Stimulated activated CD4-positive, alpha-beta T cell treated with anti-CD3 and anti-CD28 coated beads, Interleukin-15, amount 100 ng/mL, for 1 hour (primary cell): ENCODE measurements at places on chromosomes 16 and 17.
A peak's percentile ranks its signal among the peaks of the same experiment; 100 is the strongest.

GRCh38 chr17:55134486-55135157 lies 130.1 kb upstream of the HLF start:
- no peak for DNase-seq

DNA sequence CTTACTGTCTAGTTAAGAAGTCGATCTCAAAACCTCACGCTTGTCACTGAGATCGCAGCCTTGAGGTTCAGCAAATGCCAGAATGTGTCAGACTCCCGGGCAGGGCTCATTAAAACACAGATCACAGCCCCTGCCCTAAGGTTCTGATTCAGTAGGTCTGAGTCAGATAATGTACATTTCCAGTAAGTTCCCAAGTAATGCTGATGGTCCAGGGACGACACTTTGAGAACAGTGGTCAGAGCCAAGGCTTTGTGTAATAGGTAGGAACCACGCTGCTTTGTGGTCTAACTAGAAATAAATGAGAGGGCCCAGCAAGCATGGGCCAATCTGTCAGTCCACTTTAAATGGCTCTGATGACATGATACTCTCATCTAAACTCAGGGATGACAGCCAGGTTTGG lies 228.6 kb downstream of the ZFHX3 start:
- DNase-seq: no peak

GRCh38 chr17:2136241-2136640 lies 81.3 kb downstream of the HIC1 start:
- DNase-seq: no peak

DNA sequence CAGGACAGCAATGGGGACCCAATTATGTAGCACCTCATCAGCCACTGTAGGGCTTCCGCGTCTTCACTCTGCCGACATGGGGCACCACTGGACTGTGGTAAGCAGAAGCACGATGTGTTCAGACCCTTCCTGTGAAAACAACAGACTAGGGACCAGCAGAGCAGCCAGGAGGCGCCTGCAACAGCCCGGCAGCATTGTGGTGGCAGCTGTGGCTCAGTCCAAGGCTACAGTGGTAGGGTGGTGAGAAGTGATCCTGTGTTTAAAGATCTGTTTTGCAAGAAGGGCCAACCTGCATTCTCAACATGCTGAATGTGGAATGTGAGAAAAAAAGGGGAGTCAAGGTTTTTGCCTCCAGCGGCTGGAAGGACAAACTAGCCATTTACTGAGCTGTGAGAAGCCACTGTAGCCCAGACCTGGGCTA lies 80.8 kb downstream of the GAS7 start:
- DNase-seq: no peak

GRCh38 chr17:59332749-59333377 lies 1.4 kb downstream of the YPEL2 start:
- DNase-seq: no peak

DNA sequence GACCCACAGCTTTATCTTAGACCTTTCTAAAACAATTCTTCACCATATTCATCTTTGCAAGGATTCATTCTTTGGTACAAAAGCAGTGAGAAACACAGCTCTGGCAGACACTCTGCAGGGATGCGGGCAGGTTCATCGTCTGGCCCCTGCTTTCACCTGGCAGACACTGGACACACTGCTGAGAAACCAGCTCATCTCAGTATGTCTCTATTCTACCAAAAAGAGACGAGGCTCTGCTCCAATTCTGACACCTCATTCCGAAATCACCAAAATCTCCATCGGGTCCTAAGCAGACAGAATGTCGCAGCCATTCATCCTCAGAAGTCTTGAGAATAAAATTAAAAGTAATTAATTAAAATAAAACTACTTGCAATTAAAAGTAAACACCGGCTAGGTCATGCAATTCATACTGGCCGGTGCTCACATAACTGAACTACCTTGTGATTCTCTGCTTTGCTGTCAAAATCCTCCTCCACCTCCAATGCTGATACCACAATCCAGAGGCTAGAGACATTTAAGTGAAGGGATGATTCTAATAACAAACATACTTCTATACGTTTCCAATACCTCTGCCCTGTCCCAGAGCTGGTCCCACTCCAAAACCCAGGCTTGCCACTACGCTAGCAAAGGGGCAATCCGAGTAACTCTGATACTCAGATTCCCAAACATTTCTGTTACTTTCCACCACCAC lies 1.3 kb downstream of the RNF157 start:
- no peak for DNase-seq

DNA sequence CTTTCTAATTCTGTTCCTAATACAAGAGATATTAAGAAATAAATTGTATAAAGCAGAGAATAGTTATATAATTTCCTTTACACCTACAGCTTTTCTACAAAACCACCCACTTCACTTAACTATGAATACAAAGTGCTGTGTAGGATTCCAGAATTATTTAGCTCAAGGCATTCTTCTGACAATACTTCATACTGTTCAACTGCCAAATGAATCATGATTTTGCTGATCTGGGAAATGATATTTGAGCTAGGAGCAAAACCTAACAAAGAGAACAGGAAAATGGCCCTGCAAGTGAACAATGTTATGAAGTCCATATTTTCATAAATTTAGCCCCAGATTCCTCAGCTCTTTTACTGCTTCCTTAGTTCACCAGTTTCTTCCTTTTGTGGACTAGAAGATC lies 12.9 kb downstream of the BBS2 start:
- no peak for DNase-seq

DNA sequence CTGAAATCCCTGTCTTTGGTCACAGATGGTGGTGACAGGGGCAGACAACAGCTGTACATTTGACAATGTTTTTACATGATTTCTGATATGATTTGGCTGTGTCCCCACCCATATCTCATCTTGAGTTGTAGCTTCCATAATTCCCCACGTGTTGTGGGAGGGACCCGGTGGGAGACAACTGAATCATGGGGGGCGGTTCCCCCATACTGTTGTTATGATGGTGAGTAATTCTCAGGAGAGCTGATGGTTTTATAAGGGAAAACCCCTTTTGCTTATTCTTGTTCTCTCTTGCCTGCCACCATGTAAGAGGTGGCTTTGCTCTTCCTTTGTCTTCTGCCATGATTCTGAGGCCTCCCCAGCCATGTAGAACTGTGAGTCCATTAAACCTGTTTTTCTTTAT lies 353.9 kb downstream of the CPPED1 start:
- no peak for DNase-seq

DNA sequence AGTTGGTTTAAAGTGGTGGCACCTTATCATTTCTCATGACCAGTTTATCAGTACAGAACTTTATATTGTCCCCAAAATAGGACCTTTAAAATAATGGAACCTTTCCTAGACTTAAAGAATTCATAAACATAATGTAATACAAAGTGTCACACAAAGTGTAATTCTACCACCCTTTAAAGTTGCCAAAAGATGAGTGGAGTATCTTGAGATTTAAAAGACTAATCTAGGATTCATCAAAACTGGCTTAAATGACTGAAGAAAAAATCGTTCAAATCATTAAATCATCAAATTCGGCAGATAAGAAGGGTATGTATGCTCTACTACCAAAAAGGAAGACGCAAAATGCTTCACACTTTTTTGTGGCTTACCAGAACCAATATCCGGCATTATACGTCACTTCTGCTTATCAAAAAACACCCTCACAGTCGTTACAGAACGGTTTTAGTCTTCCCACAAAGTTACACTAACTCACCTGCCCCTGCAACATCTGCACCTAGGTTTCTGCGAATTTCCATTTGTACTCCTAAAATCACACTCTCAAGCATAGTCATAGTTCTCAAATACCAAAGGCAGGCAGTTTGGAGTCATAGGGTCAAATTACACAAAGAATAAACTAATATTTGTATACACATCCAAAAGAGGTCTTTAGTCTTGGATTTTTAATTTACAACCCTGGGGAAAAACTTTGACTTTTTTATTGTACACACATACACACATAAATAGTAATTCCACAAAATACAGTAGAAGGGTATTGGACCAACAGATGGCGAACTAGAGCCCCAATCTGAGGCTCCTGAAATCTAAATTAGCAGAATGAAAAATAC lies 1.4 kb upstream of the KANSL1 start:
- DNase-seq: peak; percentile 22

DNA sequence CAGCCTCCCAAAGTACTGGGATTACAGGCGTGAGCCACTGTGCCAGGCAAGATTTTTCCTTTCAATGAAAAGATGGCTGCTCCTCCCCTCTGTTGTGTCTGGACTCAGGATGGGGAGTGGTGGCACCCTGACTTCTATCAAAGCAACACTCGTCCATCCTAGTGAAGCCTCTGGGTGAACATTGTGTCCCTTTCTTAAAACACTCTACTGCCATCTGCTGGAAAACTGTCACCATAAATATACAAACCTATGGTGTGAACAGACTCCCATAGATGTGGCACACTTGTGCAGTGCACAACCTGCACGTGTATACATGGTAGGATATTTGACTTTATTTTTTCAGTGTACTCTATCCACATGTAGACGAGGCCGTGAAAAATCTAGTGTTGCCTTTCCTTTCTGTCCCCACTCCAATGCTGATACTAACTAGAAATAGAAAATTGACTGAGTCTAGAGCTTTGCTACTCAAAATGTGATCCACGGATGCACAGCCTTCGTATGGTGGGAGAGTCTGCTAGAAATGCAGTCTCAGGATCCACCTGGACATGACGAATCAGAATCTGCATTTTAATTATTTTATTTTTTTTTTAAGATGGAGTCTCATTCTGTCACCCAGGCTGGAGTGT lies 55.9 kb upstream of the PLCG2 start:
- no peak for DNase-seq

GRCh38 chr16:67538666-67539101 lies 10.1 kb downstream of the RIPOR1 start:
- no peak for DNase-seq

DNA sequence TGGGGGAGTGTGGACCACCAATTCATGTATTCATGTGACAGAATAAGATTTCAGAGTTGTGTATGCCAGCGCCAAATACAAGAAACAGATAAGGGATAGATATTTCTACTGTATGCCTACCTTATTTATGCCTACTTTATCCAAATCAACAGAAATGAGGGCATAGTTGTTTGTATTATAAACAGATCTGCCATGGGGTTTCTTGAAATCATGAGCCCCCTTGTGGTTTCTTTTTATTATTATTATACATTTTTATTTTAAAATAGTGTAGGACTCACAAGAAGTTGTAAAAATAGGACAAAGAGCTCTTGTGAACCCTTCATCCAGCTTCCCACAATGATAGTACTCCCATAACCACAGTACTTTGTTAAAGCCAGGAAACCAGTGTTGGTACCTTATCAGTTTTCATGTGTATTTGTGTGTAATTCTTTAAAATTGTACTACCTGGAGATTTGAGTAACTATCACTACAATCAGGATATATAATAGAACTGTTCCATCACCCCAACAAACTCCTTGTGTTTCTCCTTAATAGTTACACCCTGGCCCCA lies 229.4 kb downstream of the CCDC182 start:
- no peak for DNase-seq

GRCh38 chr16:84074721-84075120 lies 32.1 kb upstream of the SLC38A8 start:
- no peak for DNase-seq

DNA sequence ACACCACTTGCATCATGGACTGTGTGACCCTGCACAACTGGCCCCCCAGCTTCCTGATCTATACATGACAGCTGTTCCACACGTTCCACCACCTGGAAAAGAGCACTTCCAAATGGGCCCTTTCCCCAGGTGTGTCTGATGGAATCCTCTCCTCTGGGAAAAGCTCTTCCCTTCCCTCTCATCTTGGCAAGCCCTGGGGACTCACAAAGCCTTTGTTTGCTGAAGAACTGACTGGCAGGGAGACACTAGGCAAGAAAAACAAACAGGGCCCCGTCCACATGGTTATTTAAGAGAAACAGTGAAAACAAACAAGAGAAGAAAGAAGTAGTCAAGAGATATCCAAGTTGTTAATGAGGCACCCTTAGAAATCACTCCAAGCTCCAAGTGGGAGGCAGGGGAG lies 52.6 kb downstream of the C16orf95 start:
- no peak for DNase-seq

DNA sequence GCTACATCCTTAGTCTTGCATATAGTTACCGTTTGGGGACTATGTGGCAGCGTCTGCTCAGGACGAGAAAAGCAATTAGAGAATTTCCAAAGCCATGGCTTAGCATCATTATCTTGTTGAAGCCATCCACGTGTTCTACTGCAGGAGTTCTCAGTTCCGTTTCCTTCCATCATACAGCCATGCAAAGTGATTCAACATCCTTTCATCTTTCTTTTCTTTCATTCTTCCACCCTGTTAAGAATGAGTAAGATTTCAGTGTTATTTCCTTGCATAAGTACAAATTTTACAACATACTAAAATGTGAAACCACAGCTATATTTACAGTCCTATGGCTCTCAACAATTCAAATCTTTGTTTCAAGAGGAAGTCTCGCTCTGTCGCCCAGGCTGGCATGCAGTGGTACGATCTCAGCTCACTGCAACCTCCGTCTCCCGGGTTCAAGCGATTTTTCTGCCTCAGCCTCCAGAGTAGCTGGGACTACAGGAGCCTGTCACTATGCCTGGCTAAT lies 3.8 kb downstream of the MARF1 start:
- no peak for DNase-seq

- DNase-seq: no peak
Observed at GRCh38 chr17:42989726-42990652, 8.2 kb upstream of the RPL27 start.

GRCh38 chr17:50588391-50589049 lies 28.0 kb downstream of the CACNA1G start:
- DNase-seq: no peak
